NCI-H187 (cell line): ENCODE measurements at places on chromosomes 2 and 18.

DNA sequence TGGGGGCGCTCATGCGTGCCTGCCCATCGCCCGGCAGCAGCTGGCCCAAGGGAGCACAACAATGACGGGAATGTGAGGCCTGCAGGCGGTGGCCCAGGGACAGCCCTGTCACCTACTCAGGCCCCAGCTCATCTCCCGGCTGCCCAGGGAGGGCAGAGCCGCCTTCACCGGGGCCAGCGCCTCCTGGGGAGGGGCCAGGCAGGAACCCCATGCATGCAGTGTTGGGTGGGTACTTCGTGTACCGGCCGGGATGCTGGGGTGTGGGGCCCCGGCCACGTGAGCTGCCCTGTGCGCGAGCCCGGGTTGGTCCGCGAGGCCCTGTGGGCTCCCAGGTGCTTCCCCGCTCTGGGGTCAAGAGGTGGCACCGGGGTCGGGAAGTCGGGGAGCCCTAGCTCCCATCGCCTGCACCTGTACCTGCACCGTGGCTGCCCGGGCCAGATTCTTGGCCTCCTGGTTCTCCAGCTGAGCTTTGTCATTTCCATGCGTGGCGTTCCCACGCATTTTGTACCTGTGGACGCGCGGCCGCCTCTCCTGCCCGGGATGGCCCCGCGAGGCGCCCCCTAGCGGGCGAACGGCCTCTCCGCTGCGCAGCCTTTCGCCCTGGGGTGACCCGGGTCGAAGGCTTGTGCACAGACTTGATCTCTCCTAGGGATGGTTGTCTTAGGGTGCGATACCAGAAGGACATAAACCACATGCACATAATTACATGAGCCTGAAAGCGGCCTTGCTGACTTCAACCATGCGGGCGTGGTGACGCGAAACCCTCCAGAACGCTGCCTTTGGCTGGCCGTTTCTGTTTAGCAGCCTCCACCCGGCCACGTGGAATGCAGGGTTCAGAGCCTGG, 950 bp downstream of the KLHL30 start:
- no peak for DNase-seq

- DNase-seq = no peak
Measured at GRCh38 chr18:54776282-54776977, 51.8 kb upstream of the RAB27B start.

DNA sequence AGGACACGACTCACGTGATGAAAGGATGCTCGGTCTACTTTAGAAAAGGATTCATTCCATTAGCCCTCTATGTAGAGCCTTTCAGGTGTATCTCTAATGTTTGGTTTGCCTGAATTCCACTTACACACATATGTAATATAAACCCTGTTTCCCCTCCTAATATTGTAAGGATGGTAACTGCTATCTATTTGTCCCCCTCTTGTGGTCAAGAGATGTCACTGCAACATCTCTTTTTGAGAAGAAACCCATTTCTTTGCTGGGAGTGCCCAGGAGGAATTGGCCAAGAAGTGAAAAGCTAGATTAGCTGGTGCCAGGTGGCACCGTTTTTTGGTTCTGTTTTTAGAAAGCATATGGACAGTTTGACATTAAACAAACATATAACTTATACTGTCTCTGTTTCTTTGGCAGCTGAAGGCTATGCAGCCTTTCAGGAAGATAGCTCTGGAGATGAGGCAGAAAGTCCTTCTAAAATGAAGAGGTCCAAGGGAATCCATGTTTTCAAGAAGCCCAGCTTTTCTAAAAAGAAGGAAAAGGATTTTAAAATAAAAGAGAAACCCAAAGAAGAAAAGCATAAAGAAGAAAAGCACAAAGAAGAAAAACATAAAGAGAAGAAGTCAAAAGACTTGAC, 41.2 kb downstream of the RALBP1 start:
- no peak for DNase-seq

DNA sequence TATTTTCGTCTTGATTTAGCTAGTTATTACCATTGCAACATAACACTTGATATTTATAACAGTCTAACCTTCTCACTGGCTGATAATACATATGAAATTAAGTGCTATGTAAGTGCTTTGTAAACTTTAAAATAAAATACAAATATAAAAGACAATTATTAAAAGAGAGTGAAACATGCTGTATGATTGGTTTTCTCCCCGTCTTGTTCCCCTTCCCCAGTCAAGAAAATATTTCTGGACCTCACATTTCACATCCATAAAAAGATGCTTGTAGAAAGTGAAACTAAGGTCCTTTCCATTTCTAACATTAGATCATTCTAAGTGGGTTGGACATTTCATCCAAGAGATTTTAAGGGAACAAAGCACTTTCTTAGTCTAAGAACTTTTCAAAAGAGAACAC, 310.2 kb upstream of the LRATD1 start:
- no peak for DNase-seq

- no peak for DNase-seq
Measured at GRCh38 chr2:183035954-183036669, 2.1 kb downstream of the NCKAP1 start.

DNA sequence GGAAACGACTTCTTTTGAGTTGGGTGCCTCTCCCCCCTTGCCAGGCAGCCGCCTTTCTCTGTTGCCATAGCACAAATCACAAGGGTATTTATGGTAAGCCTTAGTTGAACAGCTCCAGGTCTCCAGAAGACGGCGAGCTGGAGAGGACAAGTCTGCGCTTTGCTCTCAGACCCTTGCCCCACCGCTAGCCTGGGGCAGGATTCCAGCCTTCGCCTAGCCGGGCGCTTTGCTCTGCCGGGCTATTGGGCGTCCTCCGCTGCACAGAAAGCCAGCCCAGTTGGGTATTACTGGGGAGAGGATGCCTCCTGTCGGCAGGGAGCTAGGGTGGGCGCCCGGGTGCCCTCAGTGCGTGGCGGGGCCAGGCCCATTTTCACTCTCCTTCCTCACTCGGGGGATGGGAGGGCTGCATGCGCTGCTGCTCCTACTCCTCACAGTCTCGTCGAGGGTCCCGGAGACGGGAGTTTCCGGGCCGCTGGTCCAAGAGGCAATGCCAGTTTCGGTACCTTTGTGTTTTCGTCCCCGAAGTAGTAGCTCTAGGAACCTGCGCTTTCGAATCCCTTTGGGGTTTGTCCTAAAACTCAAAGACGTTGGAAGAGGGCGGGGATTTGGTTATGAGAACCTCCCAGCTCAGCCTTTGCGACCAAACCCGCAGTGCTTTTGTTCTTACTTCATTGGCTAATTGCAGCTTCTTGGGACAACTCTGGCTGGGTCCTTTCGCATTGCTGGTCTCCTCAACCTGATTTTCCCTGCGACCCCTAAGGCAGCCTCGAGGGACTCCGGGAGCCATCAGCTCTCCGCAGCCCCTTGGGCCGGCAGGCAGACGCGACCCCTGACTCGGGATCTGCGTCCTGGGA, 3.6 kb upstream of the DLX2 start:
- DNase-seq = no peak

DNA sequence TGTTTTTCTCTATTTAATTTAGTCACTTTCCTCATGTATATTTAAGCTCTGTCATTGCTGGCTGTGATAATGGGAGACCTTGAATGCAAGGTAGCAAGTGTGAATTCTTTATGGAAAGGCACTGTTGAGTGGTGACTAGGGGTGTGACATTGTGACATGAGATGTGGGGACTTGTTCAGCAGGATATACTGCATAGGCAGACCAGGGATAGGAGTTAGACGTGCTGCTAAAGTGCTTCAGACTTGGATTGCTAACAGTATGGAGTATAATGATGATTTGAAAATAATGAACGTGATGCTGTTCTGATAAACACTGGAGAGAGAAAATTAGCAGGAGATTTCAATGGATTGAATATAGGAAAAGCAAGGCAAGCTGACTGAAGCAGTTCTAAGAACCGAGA, 135.1 kb downstream of the NCOA1 start:
- no peak for DNase-seq

DNA sequence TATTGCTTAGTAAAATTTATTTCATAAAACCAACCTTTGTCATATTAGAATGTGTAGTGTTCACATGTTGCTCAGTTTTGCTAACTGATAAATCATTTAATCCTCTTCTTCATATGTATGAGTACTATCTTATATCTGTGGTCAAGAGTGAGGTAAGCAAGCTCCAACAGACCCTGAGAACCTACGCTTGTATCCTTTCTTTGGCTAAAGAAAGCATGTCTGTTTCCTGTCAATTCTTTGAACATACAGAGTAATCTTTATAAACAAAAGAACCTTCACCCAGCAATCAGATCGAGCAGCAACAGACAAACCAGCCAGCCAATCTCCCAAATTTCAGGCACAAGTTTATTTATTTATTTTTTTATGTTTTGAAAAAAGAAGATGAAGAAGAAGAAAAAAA, 6.4 kb downstream of the ADCYAP1 start:
- DNase-seq = no peak

GRCh38 chr2:74045454-74045853, 60.7 kb downstream of the TET3 start:
- DNase-seq = no peak
